Mucosa of gallbladder (tissue), 1 donor: ENCODE measurements at places on chromosomes 2 and 18.

DNA sequence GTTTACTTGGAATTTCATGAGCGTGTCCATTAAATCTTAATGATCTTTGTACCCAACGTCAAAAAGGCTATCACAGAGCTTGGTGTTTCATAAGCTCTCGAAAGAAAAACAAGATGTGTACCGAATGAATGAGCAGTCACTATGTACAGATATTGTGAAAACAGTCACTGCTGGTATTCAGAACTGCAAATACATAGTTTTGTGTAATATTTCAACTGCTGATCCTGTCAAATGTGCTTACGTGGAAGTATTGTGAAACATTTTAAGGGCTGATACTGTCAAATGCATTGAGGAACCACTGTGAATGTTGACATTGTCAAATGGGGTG is 184.2 kb upstream of the KLHL29 start:
- DNase-seq = no peak

DNA sequence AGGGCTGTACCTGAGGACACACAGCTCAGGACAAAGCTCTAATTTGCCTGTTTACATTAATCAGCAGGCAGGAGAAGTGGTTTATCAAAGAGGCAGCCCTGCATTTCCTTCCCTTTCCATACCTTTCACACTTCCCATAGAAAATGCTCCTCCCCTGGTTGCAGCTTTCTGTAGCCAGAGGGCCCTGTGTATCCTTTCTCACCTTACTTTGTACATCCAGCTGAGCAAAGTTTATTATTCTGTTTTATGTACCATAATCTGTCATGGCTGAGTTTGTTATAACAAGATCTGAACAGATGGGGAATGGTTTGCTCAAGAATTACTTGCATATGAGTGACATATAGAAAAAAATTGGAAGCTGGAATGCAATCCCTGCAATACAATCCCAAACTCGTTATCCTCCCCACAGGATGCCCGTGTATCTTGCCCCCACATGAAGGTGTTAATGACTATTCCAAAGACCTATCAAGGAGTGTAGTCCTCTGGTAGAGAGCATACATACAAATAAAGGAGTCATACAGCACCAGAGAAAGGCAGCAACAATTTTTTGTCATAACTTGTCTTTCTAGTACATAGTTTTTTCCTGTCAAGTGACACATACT is 1025.8 kb upstream of the KLHL29 start:
- DNase-seq = no peak

- no peak for DNase-seq
Measured at GRCh38 chr18:79582978-79583377, 96.6 kb upstream of the CTDP1 start.

DNA sequence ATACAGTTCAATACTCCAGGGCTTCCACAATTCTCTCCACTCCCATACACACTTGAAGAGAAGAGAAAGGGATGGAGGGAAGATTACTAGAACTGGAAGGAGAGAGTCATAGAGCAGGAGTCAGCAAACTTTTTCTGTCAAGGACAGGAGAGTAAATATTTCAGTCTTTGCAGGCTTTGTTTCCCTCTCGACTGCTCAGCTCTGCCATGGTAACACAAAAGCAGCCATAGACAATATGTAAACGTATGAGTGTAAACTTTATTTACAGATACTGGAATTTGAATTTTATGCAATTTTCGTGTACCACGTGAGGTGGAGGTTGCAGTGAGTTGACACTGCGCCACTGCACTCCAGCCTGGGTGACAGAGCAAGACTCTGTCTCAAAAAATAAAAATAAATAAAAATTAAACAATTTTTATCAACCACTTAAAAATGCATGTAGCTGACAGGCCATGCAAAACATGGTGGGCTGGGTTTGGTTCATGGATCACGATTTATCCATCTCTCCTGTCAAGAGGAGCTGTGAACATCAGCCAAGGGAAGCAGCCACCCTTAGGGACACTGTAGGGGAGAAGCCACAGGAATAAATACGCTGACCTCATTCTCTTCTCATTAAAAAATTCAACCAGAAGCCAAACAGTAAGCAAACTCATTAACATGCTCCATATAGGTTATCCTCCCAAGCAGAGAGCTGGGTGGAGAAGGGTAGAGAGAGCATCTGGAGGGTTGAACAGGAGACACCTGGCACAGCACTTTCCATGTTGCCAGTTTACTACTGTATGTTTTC is 266.4 kb upstream of the FN1 start:
- DNase-seq = no peak

DNA sequence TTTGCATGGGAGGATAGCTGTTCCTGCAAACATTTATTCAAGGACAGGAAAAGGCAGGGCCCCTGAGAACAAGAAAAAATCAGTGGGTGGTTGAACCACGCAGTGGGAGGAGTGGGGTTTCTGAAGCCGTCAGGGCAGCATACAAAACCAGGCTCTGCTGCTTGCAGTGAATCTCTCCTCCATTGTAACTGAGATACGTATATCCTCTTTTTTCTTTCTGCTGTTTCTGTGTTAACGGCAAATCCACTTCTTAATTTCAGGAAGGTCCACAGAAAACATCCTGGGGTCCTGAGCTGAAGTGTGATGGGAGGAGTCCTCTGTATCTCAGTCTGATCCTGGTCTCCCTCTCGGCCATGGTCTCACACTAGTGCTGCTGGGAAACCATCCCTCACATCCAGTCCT is 27.2 kb upstream of the KCNF1 start:
- no peak for DNase-seq

DNA sequence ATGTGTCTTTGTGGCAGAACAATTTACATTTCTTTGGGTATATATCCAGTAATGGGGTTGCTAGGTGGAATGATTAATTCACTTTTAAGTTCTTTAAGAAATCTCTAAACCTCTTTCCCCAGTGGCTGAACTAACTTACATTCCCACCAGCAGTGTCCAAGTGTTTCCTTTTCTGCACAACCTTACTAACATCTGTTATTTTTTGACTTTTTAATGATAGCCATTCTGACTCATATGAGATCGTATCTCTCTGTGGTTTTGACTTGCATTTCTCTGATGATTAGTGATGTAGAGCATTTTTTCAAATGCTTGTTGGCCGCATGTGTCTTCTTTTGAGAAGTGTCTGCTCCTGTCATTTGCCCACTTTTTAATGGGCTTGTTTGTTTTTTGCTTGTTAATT is 43.1 kb upstream of the PTH2R start:
- DNase-seq = no peak

GRCh38 chr2:216030216-216030615 is 16.9 kb upstream of the MREG start:
- DNase-seq = no peak

DNA sequence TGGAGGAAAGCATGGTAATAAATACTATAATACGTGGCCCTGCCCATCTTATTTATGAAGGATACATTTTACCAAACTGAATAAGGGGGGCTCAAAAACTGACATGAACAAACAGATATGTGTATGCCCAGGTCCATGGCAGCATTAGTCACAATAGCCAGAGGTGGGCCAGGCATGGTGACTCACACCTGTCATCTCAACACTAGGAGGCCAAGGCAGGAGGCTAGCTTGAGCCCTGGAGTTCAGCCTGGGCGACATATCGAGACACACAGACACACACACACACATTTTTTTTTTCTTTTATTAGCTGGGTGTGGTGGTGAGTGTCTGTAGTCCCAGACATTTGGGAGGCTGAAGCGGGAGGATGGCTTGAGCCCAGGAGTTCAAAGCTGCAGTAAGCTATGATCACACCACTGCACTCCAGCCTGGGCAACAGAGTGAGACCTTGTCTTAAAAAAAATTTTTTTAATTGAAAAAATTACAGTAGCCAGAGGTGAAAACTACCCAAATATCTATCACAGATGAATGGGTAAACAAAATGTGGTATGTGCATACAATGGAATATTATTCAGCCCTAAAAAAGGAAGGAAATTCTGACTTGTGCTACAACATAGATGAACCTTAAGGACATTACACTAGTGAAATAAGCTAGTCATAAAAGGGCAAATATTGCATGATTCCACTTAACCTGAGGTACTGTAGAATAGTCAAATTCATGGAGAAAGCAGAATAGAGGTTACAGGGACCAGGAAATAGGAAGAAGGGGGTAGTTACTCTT is 8.0 kb downstream of the ATP8B1 start:
- no peak for DNase-seq

DNA sequence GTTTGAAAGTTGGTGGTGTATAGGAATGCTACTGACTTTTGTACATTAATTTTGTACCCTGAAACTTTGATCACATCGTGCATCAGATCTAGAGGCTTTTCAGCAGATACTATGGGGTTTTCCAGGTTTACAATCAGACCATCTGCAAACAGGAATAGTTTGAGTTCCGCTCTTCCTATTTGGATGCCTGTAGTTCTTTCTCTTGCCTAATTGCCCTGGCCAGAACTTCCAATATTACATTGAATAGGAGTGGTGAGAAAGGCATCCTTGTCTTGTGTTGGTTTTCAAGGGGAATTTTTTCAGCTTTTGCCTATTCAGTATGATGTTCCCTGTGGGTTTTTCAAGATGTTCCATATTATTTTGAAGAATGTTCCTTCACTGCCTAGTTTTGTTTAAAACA is 633.5 kb downstream of the KCNJ3 start:
- DNase-seq = no peak

DNA sequence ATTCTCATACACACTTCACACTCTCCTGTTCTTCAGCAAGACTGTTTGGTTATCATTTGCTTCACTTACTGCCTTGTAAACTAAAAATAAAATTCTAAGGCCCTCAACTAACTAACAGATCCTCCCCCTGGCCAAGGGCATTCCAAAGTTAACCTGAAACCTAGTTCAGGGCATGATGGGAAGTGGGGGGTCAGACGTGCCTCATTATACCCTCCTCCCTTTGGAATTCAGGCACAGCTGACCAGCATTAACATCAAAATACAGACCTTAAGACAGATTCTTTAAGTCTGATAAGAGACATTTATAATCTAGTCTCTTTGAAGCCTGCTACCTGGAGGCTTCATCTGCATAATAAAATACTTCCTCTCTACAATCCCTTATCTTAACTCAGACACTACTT is 221.0 kb downstream of the NOL4 start:
- no peak for DNase-seq

DNA sequence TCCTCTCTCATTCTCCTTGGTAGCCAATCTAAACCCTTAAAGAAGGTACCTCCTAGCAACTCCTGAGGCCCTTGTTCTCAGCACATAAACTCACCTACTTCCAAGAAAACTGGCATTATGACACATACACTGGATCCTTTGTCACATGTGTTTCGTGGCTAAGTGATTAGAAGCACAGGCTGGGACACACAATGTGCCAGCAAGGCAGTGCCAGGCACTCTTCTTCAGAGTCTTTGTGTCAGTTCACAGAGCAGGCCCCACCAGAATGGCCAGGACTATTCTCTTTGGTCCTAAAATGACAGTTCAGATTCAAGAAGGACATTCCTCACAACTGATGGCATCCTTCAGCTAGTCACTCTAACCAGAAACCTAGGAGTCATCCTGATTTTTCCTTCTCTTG is 40.3 kb downstream of the SMC6 start:
- no peak for DNase-seq

DNA sequence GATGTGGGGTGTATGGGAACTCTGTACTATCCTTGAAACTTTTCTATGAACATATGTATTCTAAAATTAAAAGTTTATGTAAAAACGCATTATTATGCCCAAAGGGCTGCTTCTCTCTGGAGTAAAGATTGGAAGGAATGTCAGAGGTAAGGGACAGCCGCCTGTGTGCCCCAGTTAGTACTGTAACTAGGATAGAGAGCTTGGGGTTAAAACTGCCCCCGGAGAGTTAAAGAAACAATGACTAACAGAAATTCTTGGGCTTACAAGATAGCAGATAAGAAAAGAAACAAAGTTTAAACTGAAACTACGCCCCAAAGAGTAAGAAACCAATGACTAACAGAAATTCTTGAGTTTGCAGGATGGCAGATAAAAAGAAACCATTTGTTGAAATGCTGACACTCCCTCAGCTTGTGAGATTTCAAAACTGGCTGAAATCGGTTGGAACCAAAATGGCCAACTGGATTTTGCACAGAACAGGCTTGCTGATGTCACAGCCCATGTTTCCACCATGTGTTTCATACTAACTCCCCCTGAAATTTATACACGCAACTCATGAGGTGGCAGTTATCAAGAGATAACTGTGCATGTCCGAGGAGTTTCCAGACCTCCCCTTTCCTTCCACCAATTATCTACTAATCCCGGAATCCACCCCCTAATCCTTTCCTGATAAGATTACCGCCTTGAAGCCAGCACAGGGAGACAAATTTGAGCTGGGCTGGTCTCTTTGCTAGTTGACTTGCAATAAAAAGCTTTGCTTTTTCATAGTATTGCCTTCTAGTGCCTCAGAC is 8.7 kb upstream of the TXNDC2 start:
- peak; percentile 57 for DNase-seq

DNA sequence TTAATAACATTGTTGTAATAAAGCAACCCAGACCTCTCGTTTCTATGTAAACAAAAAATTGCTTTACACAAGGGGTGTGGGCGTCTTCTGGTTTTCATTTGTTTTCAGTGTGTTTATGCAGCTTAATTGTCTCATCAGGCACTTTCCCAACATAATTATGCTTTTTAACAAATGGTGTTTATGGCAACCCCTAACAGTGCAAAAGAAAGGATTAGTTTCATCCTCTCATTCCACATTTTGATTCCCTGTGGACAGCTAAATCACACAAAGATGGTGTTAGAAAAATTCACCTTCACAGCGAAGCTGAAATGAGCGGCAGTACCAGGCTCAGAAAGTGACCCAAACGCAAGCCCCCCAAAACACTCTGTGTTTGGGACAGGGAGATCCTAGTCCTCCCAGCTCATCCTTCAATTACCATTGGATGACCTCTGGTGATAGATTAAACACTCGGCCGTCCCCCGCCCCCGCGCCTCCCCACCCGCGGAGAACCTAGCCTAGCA is 724 bp downstream of the FTCDNL1 start:
- DNase-seq = no peak

GRCh38 chr2:177535958-177536504 is 143.5 kb downstream of the AGPS start:
- no peak for DNase-seq

DNA sequence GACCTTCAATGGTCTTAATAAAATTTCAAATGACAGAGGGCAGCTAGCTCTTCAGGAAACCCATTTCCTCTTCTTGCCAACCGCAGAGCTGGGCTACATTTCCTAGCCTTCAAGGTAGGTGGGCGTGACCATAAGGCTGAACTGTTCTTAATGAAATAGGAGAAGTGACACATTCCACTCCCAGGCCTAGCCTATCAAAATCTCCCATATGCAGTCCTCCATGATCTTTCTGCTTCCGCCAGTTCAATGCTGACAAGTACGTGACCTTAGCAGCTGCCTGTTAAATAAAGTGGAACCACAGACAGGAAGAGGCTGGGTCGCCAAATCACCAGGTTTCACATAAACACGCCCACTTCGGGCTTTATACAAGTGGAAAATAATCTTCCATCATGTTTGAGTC is 13.2 kb downstream of the SERPINE2 start:
- DNase-seq = no peak

DNA sequence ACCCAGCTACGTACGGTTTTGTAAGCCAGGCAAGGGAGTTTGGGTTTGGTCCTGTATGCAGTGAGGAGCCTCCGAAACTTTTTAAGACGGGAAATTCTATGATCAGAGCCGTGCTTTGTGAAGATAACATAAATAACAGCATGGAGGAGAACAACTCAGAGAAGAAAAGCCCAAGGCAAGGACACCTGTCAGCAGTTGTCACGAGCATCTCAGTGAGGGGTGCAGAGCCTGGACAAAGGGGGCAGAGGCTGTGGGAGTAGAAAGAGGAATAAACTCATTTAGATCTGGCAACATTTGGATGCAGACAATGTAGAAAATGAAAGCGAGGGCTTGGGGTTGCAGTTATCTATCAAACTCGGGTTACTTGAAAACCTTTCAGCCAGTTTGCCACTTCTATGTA is 64.5 kb downstream of the CAVIN2 start:
- DNase-seq = no peak
